Activated CD8-positive, alpha-beta memory T cell treated with anti-CD3 and anti-CD28 coated beads for 1 hour (primary cell): ENCODE measurements at places on chromosomes 1 and 21.
A peak's percentile ranks its signal among the peaks of the same experiment; 100 is the strongest.

GRCh38 chr1:6197746-6198427, 1.5 kb downstream of the RPL22 start:
- no peak for DNase-seq

DNA sequence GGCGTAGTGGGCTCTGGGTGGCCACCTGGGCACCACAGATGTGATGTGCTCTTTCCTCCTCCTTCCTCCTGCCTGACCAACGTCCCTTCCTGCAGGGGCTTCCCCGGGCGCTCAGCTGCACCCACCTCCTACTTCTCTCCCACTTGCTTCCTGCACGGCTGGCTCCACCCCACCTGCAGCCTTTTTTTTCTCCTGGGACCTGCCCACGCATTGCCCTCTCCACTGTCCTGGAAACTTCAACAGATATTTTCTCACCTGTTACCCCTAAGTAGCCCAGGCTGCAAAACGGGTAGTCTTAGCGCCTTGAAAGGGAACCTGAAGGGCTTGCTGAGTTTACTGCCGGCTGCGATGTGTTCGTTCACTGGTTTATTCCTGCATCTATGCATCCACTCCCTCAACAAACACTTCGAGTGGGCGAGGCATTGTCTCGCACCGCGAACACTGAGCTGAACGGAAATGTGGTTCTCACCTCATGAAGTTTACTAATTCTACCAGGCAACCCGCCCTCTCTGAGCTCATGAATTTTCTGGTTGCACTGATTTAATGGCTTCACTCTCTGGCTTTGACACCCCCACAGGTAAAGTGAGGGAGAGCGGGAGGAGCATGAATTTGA, 23.6 kb downstream of the ZBTB18 start:
- peak; percentile 41 for DNase-seq

- no peak for DNase-seq
These were observed 25.4 kb downstream of the ECE1 start for GRCh38 chr1:21264898-21265297.

DNA sequence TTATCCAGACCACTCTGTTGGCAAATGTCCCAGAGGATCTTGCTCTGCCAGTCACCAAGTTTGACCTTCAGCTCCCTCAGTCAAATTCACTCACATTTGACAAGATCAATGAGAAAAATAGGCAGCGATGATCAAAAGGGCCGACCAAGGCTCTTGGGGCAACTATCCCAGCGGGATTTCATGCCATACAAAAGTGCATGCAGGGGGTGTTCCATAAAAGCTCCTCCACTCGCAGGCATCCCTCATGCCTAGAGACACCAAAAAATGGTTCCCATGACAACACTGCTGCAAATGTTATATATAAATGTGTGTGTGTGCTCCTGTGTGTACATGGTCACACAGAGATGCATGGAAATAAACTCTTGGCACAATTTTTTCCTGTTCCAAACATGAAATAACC, 16.2 kb upstream of the EIF4G3 start:
- no peak for DNase-seq

GRCh38 chr1:172851077-172851476, 192.2 kb downstream of the FASLG start:
- no peak for DNase-seq

DNA sequence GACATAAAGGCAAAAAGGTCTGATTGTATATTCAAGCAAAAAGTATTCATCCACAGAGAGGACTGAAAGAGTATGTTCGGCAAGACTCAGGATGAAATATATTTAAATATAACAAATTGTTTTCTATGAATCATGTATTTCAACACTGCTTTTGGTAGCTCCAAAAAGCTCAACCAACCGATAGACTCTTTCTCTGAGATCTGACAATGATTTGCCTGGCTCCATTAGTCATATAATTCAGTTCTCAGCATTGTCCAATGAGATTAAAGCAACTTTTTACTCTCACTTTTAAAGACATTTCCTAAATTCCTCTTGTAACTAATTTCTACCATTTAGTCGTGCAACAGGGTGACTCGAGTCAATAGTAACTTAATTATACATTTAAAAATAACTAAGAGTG, 319.1 kb upstream of the GREM2 start:
- DNase-seq, result no peak

DNA sequence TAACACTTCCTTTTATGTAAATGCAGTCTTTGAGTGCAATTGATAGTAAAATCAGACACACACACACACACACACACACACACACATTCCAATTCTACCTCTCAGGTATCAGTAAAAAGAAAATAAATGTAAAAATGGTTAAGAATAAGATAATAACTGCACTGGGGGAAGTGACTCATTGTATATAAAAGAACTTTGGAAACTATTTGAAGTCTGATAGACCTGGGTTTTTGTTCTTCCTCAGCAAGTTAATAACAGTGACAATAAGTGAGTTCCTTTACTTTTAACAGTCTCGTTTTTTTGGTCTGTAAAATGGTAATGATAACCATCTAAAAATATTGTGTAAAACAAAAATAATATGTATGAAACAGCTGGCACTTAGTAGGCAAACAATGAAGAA, 1815.0 kb downstream of the MRPL39 start:
- no peak for DNase-seq

- DNase-seq, result no peak
These were observed 151.0 kb downstream of the FMN2 start for GRCh38 chr1:240242601-240243144.

DNA sequence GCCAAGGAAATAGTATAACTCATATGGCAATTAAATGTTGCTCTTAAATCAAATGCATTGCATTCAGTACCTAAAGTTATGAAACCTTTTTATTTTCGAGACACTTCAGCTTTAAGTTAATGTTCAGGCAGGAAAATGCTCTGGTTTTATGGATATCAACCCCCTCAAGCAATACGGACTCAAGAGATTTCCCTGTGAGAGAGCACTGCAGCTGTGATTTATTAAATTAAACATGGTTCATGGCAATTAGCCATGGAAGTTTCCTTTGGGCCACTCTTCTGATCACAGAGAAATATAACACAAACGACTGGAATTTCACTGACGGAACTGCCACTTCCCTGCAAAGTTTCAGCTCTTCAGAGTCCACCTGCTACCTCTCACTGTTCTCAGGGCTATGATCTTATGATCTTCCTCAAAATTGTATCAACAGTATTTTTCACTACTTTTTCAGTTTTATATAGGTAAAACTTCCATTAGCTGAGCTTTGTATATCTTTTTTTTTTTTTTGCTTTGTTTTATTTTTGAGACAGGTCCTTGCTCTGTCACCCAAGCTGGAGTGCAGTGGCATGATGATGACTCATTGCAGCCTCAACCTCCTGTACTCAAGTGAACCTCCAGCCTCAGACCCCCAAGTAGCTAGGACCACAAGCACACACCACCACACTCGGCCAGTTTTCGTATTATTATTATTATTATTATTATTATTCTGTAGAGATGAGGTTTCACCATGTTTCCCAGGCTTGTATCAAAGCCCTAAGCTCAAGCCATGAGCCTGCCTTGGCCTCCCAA, 923.1 kb upstream of the TMPRSS15 start:
- no peak for DNase-seq

- DNase-seq, result no peak
These were observed 33.4 kb downstream of the FAM78B start for GRCh38 chr1:166133276-166133841.

GRCh38 chr1:201593200-201593921, 54.4 kb downstream of the NAV1 start:
- no peak for DNase-seq

- no peak for DNase-seq
These were observed 6.7 kb upstream of the FBXO28 start for GRCh38 chr1:224107282-224107625.

DNA sequence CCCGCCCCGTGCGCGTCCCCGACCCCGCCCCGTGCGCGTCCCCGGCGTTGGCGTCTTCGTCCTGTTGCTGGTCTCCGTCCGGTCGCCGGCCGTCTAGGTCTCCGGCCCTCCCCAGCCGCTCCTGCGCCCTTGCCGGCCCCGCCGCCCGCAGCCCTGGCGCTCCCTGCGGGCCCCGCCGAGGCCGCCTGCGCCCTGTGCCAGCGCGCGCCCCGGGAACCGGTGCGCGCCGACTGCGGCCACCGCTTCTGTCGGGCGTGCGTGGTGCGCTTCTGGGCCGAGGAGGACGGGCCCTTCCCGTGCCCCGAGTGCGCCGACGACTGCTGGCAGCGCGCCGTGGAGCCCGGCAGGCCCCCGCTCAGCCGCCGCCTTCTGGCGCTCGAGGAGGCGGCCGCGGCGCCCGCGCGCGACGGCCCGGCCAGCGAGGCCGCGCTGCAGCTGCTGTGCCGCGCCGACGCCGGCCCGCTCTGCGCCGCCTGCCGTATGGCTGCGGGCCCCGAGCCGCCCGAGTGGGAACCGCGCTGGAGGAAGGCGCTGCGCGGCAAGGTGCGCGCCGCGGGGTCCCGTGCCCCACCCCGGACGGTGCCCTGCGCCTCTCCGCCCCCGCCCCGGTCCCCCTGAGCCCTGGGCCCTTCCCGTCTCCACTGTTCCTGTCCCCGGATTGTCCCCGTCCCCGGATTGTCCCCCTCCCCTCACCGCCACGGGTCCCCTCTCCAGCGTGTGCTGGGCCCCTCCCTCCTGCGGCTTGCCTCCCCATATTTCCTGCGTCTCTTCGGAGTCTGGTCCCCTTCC, at the start of gene RNF187:
Gene RNF187 (plus strand): TSS at position 47 of the 789 bp plus-strand sequence.
- peak; percentile 81 for DNase-seq

DNA sequence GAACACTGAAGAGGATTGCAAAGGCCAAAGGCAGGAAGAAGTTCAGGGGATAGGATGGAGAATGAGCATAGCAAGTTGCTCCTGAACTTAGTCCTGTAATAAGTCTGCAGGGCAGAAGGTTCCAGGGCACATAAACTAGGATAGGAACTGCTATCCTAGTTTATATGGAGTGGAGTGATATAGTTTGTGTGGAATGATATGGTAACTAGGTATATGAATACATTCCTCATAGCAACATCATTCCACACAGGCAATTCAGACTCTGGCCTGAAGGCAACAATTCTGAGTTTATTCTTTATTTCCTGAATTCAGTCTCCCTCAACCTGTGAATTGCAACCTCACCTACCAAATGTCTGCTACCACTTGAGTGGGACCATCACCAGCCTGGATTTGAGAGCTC, 154.9 kb upstream of the GREM2 start:
- no peak for DNase-seq

GRCh38 chr1:224616756-224617409, 766 bp downstream of the CNIH3 start:
- no peak for DNase-seq

DNA sequence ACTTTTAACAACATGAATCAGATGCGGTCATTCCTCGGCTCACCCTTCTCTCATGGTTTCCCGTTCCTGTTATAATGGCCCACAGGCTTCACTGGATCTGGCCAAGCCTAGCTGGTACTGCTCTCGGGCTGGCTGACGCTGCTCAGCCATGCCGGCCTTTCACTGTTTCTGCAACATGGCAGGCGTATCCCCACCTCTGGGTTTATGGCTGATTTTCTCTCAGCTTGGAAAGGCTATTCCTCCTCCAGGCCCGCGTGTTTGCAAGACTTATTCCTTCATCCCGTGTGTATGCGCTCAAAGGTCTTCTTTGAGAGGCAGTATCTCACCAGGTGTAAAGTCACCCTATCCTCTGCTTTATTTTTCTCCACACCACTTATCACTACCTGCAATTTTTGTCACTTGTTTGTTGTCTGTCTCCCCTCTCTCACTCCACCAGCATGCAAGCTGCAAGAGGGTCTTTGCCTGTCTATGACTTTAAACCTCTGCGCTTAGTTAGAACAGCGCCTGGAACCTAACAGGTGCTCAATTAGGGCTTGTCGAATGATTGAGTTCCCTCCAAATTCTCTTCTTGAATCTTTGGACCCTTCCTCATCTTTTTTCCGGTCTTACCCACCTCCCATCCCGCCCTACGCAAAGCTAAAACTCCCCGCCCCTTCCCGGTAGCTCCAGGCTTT, 491 bp upstream of the RAP1A start:
- DNase-seq, result no peak

- DNase-seq, result no peak
These were observed 392.3 kb upstream of the ADAMTS5 start for GRCh38 chr21:27359141-27359540.

- DNase-seq, result no peak
These were observed 1.2 kb downstream of the RERE start for GRCh38 chr1:8816264-8816663.

- no peak for DNase-seq
These were observed 50.8 kb downstream of the PIK3R3 start for GRCh38 chr1:46081619-46082018.

DNA sequence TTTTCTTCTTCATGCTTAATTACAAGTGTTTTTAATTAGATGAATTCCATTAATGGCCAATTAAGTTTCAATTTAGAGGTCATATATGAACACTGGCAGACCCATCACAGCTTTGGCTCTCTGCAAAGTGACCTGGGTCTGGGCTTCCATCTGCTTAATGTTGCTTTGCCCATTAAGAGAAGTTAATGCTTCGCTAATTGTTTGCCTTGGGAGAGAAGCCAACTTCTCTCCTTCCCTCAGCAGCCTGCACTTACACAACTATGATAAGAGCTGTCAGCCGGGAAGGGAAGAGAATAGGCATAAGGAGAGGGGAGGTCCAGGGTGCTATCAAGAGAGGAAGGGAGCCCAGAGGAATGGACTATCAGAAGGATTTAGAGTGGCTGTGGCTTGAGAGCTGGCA, 29.0 kb upstream of the CCDC190 start:
- DNase-seq, result no peak

DNA sequence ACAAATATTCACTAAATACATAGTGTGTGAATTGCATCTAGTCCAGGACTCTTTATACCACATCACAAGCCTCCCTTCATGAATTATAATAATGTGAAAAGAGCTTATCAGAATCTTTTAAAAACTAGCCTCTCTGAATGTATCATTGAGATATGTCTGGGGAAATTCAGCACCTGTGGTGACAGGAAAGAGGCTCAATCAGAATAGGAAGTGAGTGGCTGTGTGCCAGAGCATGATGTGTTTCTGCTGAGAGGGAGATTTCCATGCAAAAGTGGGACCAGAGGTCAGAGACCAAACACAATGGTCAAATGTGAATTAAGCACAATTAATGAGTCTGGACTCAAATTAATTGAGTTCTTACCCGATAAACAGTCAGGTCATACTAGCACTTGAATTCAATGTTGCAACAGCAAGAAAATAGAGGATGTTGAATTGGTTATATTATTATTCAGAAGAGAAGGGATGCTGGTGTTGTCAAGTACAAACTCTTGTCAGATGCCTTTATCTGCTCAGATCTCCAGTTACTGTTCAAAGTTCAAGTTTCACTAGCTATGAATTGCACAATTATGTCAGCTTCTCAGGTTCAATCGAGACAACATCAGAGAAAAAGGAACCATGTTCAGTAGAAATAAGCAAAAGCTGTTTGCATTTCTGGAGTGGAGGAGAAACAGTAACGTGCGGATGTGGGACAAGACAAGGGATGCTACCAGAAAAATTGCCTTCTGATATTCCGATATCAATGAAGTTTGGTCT, 226.2 kb downstream of the ZNF326 start:
- DNase-seq, result no peak

- no peak for DNase-seq
These were observed 2.5 kb upstream of the OLFML3 start for GRCh38 chr1:113976609-113977278.

GRCh38 chr1:26239936-26240335, 5.9 kb downstream of the CEP85 start:
- no peak for DNase-seq

GRCh38 chr1:145961425-145962156, 2.8 kb downstream of the ANKRD34A start:
- no peak for DNase-seq
